NCI-H2081 (cell line): ENCODE measurements at places on chromosomes 7 and 10.

GRCh38 chr10:117967149-117967650 is 79.5 kb downstream of the RAB11FIP2 start:
- DNase-seq = peak; percentile 90

GRCh38 chr10:6473430-6473829 is 106.6 kb downstream of the PRKCQ start:
- no peak for DNase-seq

GRCh38 chr7:70512761-70513160 is 619.2 kb upstream of the GALNT17 start:
- peak; percentile 91 for DNase-seq

- peak; percentile 66 for DNase-seq
Measured at GRCh38 chr10:26556748-26557640, 118.9 kb downstream of the APBB1IP start.

GRCh38 chr7:46089281-46089680 is 168.2 kb upstream of the IGFBP3 start:
- no peak for DNase-seq

GRCh38 chr10:21919117-21919516 is 84.4 kb downstream of the DNAJC1 start:
- DNase-seq = no peak

- no peak for DNase-seq
Measured at GRCh38 chr10:31739146-31739545, 189.5 kb downstream of the ARHGAP12 start.

GRCh38 chr10:78528749-78529204 is 495.1 kb downstream of the RPS24 start:
- DNase-seq = peak; percentile 51

- DNase-seq = peak; percentile 56
Measured at GRCh38 chr7:150405584-150406311, 26.6 kb downstream of the ZNF775 start.

GRCh38 chr10:124092860-124093773 is at the start of gene CHST15:
Gene CHST15 (minus strand): TSS chr10:124093598. CDS start chr10:124046212, 47,386 bp downstream.
- DNase-seq = no peak

- DNase-seq = no peak
Measured at GRCh38 chr10:132554991-132555647, 17.5 kb downstream of the INPP5A start.

DNA sequence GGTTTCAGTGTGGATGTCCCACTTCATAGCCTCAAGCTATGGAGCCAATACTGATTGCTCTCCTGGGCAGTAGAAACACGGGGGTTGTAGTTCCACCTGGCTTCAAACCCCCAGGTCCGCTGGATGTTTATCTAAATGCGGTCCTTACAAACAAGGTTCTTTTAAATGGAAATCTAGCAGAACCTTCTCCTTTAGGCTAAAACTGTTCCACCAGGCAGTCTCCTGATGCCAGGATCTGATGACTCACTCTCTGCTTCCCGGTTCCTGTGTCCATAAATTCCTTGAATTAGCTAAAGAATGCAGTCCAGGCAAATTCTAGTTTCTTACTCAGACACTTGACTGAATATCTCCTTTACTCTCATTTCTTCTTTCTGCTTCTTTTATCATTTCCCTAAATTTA is 108.4 kb upstream of the FAM3C start:
- DNase-seq = no peak

- DNase-seq = no peak
Measured at GRCh38 chr10:30821261-30821993, 191.9 kb upstream of the LYZL2 start.

DNA sequence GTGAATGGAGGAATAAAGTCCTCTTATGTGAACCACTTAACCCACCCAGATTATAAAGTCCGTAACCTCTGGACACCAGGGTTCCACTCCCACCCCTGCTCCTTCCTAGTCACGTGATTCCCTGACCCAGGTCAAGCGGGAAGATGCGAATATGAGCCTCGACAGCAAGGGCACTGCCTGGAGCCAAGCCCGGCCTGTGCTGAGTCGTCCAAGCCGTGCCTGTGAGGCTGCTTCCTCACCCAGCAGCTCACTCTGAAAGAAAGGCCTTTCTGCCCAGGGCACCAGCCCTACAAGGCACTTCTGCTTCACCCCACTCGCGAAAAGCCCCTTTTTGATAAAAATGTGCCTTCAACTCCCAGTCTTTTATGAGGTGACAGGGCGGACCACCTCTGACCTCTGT is 85.8 kb downstream of the CYTH3 start:
- no peak for DNase-seq

DNA sequence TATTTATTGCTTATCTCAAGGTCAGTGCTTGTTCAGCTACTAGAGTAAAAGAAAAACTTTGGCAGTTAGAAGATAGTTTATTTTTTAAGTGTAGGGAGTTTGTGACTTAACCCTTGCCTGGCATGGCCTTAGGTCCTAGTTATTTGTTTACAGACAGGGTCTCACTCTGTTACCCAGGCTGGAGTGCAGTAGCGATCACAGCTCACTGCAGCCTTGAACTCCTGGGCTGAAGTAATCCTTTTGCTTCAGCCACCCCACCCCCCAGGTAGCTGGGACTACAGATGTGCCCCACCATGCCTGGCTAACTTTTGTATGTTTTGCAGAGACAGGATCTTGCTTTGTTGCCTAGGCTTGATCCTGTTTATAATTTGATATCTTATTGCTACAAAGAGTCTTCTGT is 4.2 kb downstream of the ANLN start:
- no peak for DNase-seq

GRCh38 chr7:151143261-151144015 is 24.1 kb downstream of the GBX1 start:
- no peak for DNase-seq

DNA sequence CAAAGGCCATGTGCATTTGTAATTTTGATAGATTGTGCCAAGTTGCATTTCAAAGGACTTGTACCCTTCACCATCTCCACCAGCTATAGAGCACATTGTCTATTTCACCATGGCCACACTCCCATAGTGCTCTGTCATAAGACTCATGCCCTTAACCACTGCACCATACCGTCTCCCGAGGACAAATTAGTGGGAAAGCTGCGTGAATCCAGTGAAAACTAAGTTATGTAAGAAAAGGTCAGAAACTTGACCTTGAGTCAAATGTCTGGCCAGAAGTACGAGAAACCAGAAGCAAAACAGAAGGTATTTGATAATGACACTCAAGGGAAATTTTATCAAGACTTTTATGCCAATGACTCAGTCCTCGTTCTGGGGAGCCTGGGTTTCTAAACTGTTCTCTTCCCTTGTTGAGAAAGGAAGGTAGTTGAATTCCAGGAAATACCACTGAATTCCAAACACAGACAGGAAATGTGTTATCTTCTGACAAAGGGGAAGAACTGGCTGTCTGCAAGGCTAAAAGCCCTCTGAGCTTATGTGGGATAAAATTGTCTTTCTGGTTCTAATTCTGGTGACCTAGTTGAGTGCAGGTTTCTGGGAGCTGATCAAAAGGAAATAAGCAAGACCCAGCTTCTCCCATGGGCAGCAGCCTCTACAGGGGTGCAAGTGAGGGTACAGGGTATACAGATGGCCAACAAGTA is 49.7 kb downstream of the CDK1 start:
- DNase-seq = no peak

- no peak for DNase-seq
Measured at GRCh38 chr10:92993699-92994272, 66.8 kb upstream of the CYP26C1 start.

DNA sequence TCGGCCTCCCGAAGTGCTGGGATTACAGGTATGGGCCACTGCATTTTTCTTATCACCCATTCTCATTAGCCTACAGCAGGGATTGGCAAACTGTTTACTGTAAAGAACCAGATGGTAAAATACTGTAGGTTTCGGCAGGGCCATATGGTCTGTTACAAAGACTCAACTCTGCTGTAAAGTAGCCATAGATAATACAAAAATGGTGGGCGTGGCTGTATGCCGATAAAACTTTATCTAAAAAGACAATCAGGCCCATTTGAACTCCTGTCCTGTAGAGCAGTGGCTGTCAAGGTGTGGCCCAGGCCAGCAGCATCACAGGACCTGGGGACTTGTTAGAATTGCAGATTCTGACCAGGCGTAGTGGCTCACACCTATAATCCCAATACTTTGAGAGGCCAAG is 134.3 kb downstream of the CUX1 start:
- no peak for DNase-seq

GRCh38 chr10:111488668-111489067 is 411.8 kb downstream of the ADRA2A start:
- no peak for DNase-seq

DNA sequence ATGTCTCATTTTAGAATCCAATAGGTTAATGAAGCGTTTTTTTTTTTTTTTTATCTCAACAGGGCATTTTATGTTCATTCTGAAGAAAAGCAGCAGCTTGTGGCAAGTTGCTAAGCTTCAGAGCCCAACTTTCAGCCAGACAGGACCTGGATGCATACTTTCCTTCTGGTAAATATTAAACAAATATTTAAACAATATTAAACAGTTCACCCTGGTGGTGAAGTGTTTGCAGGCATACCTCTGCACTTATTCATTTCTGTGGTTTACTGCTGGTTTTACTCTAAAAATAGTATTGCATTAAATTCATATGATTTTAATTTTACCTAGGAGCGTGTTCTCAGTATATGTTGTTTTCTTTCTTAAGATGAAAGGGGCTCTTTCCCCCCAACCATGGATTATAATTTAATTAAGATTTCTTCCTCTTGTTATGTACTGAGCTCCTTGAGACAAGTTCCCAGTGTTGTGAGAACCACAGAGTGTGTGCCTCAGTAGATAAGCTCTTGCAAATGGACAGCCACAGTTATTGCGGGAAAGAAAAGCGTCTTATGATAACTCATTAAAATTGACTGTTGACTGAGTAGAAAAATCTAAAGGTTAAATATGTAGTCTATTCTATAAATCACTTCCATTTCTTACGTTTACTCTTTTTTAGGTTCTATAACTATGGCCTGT is 155.8 kb downstream of the MALRD1 start:
- DNase-seq = no peak

- DNase-seq = no peak
Measured at GRCh38 chr10:14625765-14626525, 148.8 kb downstream of the FAM107B start.

DNA sequence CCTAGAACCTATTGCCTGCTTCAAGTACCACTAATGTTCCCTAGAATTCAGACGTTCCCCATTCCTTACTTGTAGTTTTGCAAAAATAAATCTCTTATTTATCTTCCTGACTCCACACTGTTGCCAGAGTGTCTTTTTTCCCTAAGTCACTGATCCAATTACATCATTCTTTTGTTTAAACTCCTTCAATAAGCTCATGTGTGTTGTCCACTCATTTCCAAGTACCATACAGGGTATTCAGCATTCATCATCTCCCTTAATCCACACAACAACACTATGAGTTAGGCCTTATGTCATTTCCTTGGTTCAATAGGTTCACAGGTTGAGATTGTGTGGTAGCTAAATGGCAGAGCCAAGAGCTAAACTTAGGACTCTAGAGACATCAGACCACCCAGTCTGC is 119.9 kb upstream of the RHOBTB1 start:
- DNase-seq = no peak

DNA sequence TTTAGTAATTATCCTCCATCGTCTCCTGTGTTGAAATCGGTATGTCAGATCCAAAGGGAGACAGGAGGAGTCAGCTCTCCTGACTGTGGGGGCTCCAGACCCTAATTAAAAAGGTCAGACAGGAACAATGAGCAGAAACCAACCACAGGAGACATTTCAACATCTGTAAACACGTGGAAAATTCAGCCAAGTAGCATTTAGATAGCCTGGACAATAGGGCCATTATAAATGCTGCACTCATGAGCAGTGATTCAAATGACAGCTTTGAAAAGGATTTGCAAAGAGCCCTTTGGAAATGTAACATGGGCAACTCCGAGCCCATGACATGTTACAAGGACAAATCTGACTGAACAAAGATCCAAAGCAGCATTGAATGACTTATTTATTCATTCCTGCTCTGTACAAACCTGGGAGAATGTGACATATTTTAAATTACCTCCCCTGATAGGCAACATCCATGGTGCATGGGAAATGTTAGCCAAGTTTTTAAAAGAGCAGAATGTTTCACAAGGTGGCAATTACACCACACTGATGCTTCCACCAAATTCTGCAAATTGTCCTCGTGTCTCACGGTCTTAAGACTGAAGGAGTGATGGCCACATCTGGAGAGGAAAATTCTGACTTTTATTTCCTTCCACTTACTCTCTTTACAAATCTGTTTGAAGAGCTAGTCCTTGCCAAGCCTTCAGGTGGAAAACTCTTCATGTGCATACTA is 113.3 kb upstream of the KMT2E start:
- no peak for DNase-seq

DNA sequence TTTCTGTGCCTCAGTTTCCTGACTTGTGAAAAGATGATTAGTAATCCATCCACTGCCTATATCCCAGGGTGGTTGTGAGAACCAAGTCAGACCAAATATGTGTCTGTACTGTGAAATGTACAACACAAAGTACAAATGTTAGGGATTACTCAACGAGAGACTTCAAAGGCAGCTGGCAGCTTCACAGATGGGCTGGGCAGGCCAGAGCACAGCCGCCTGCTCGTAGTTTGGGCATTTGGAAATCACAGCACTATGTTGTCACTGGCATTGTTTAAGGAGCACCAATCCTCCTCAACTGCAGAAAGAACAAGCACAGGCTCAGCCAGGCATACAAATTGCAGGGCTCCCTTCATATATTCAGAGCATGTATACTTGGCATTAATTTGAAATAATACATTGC is 64.5 kb upstream of the C10orf90 start:
- no peak for DNase-seq
